Activated CD4-positive, alpha-beta memory T cell treated with anti-CD3 and anti-CD28 coated beads, Interleukin-2, amount 10 ng/mL, durations not matched to agents 7 days and 5 days (primary cell): ENCODE measurements at places on chromosomes 12 and 14. TPM values are rescaled to one million over a fixed set of nuclear protein-coding genes. Genes with fewer than 3 reads are reported as not detected.

DNA sequence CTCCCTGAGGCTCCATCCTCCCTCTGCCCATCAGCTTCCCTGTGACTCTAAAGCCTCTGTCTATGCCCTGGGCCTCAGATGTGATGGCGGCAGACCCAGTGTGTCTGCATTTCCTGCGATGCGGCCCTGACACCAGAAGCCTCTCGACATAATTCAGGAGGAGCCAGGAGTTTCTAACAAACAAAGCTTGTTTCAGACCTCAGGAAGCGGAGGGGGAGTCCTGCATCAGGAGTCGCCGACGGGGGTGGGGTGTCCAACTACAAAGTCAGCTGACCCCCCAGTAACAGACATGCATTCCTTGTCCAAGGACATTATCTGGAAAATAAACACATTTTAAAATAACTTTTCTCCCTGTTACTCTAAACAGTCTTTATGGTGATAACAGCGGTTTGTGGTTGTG lies 167.5 kb downstream of the DPF3 start:
- DNase-seq: no peak
- no peak overlapping the region for H3K4me3 ChIP-seq
- H3K36me3 ChIP-seq: peaks cover 31% of the 10 kb centered on the region

DNA sequence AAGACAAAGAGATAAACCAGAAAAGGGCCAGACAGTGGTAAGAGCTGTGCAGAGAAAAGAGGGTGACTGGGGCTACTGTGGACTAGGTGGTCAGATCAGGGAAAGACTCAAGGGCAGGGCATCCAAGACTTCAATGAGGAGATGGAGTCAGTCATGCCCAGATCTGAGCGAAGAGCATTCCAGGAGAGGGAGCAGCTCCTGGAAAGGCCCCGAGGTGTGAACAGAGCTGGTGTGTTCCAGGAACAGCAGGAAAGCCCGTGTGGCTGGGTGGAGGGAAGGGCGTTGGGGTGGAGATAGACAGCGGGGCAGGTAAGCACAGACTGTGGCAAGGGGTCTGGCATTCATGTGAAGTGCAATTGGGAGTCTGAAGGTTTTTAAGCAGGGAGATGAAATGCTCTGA lies 16.8 kb downstream of the TTC7B start:
- DNase-seq: no peak
- no peak overlapping the region for H3K27ac ChIP-seq
- no peaks in the 10 kb centered on the region for H3K36me3 ChIP-seq
- peaks cover 27% of the 10 kb centered on the region for H3K4me1 ChIP-seq

DNA sequence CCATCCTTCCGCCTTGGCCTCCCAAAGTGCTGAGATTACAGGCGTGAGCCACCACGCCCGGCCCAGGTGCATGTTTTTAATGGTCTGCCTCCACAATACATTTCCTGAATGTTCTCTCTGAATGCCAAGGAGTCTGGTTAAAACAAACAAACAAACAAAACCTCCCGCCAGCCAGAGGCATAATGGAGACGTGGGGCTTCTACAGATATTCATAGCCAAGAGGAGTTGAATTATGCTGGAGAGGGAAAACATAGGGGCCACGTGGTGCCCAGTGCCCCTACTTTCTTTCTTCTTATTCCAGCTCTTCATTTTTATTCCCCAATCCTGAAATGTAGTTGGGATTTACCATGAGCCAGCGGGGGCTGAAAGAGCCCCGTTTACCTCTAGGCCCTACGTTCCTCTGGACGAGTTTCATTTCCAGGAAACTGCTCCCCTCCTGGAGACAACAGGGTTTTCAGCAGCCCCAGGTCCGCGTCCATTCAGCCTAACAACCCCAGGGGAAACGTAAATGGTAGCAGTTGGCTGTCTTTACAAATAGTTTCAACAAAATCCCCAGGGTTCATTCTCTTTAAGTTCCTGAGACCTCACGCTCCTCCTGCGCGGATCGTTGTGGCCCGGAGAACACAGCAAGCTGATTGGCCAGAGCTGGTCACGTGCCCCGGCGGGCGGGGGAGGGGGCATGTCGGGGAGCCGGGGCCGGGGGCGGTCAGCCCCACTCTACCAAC lies 108.5 kb upstream of the ESRRB start:
- no peak overlapping the region for H3K27ac ChIP-seq
- no peak for DNase-seq
- H3K27me3 ChIP-seq: peaks cover 6% of the 10 kb centered on the region

GRCh38 chr14:61380984-61381383 lies 59.6 kb downstream of the PRKCH start:
- DNase-seq: no peak
- H3K27ac ChIP-seq: no peak overlapping the region
- H3K27me3 ChIP-seq: no peaks in the 10 kb centered on the region

- no peaks in the 10 kb centered on the region for H3K36me3 ChIP-seq
- no peak for DNase-seq
- peaks cover 1% of the 10 kb centered on the region for H3K27me3 ChIP-seq
- no peak overlapping the region for H3K4me3 ChIP-seq
- H3K4me1 ChIP-seq: no peaks in the 10 kb centered on the region
- no peak overlapping the region for H3K27ac ChIP-seq
Observed at GRCh38 chr12:2095878-2096277, 43.1 kb downstream of the CACNA1C start.

- H3K27me3 ChIP-seq: no peaks in the 10 kb centered on the region
- peaks cover 19% of the 10 kb centered on the region for H3K4me1 ChIP-seq
- no peak for DNase-seq
- H3K27ac ChIP-seq: no peak overlapping the region
Observed at GRCh38 chr12:121774968-121775474, 18.5 kb downstream of the RHOF start.

DNA sequence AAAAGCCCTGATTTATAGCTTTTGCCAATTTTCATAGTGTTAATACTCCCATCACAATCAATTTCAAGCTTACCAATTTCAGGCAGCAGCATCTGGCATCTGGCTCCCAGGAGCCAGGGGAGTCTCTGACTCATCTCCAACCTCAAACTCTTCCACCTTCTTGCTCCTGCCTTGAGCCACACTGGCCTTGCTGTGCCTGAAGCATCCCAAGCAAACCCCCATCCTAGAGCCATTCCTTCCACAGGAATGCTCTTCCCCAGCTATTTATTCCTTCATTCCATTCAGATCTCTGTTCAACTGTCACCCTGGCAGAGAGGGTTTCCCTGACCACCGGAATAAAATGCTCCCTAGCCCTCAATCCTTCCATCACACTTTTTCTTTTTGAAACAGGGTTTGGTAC lies 13.9 kb upstream of the PPP1CC start:
- H3K4me3 ChIP-seq: no peak overlapping the region
- DNase-seq: no peak
- H3K36me3 ChIP-seq: no peaks in the 10 kb centered on the region
- H3K27me3 ChIP-seq: no peaks in the 10 kb centered on the region

DNA sequence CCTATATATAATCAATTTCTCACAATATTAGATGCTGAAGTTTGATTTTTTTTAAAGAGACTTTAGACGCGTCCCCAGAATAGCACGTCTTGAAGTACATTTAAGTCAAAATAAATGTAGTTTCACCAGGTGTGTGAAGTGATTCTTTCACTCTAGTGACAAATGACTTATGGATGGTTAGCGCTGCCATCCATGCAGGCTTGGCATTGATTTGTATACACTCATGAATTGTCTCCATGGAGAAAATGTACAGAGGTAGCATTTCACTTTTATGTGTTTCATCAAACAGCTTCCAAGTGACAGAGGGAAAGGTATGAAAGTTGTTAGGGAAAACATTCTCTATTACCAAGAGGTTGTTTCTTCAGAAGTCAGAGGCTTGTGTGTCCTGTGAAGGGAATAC lies 360.8 kb downstream of the PDZRN4 start:
- H3K36me3 ChIP-seq: no peaks in the 10 kb centered on the region
- no peaks in the 10 kb centered on the region for H3K27me3 ChIP-seq
- H3K27ac ChIP-seq: no peak overlapping the region

- H3K36me3 ChIP-seq: no peaks in the 10 kb centered on the region
- DNase-seq: no peak
- peaks cover 2% of the 10 kb centered on the region for H3K27me3 ChIP-seq
- no peak overlapping the region for H3K4me3 ChIP-seq
Observed at GRCh38 chr14:52046376-52046917, 22.4 kb downstream of the NID2 start.

DNA sequence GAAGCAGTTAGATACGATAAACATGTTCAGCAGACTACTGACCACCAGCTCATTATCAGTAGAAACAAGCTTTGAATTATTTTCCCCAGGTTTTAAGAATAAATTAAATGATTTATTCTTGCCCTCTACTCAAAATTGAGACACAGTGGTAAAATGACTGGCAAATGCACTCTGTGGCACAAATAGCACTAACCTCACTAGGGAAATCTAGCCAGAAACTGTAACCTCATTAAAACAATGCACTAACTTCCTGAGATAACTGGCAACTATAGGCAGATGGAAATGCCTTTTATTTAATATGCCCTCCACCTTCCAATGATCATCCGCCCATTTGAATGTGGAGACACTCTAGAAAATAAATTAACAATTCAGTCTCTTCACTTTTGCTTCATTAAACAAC lies 33.2 kb downstream of the CPNE8 start:
- H3K36me3 ChIP-seq: peaks cover 4% of the 10 kb centered on the region
- no peaks in the 10 kb centered on the region for H3K4me1 ChIP-seq
- H3K27me3 ChIP-seq: no peaks in the 10 kb centered on the region
- no peak for DNase-seq
- no peak overlapping the region for H3K27ac ChIP-seq
- no peak overlapping the region for H3K4me3 ChIP-seq

DNA sequence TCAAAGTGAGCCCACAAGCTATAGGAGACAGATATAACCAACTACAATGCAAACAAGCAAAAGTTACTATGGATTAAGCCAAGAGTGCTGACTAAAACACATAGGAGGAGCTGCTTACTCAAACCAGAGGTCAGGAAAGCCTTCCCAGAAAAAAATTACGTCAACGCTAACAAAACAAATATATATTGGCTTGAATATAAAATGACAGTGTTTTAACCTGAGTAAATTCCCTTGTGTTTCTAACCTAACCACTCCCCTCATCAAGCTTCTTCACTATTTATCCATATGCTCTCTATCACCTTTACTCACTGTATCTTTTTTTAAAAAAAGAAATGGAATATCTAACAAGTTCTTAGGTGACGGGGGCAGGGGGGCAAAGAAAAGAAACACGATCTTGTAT lies 115.9 kb downstream of the MED13L start:
- no peak overlapping the region for H3K27ac ChIP-seq
- no peak overlapping the region for H3K4me3 ChIP-seq
- H3K4me1 ChIP-seq: peaks cover 29% of the 10 kb centered on the region
- no peaks in the 10 kb centered on the region for H3K36me3 ChIP-seq

- H3K36me3 ChIP-seq: peaks cover 4% of the 10 kb centered on the region
- no peak overlapping the region for H3K27ac ChIP-seq
- no peak for DNase-seq
- peaks cover 33% of the 10 kb centered on the region for H3K4me1 ChIP-seq
- H3K4me3 ChIP-seq: no peak overlapping the region
- no peaks in the 10 kb centered on the region for H3K27me3 ChIP-seq
Observed at GRCh38 chr12:46659032-46659650, 166.7 kb downstream of the SLC38A4 start.

GRCh38 chr12:57852620-57853500 lies 6.3 kb upstream of the CTDSP2 start:
- peaks cover 55% of the 10 kb centered on the region for H3K27me3 ChIP-seq
- no peaks in the 10 kb centered on the region for H3K36me3 ChIP-seq
- no peak for DNase-seq
- no peak overlapping the region for H3K4me3 ChIP-seq
- H3K27ac ChIP-seq: no peak overlapping the region

GRCh38 chr14:96095581-96096476 lies 56.7 kb downstream of the C14orf132 start:
- H3K4me1 ChIP-seq: no peaks in the 10 kb centered on the region
- H3K36me3 ChIP-seq: no peaks in the 10 kb centered on the region
- DNase-seq: no peak
- no peak overlapping the region for H3K27ac ChIP-seq
- H3K4me3 ChIP-seq: no peak overlapping the region

GRCh38 chr14:62847168-62847567 lies 198.1 kb downstream of the KCNH5 start:
- H3K4me3 ChIP-seq: no peak overlapping the region
- H3K4me1 ChIP-seq: no peaks in the 10 kb centered on the region
- no peaks in the 10 kb centered on the region for H3K27me3 ChIP-seq
- H3K36me3 ChIP-seq: no peaks in the 10 kb centered on the region
- no peak for DNase-seq

DNA sequence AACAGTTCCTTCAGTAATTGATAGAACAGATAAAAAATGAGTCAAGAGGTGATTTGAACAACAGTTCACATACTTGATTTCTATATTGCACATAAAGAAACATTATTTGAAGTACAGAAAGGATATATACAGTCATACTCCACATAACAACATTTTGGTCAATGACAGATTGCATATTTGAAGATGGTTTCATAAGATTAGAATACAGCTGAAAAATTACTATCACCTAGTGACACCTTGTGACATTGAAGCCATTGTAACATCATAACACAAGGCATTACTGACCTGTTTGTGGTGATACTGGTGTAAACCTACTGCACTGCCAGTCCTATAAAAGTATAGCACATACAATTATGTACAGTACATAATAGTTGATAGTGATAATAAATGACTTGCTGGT lies 43.1 kb upstream of the ABCC9 start:
- H3K27me3 ChIP-seq: peaks cover 9% of the 10 kb centered on the region
- no peak overlapping the region for H3K4me3 ChIP-seq

Gene AKAP6
- total RNA-seq: 1.1 TPM

Gene COPZ1
- total RNA-seq: 130 TPM

Gene SLC15A5
- not detected for total RNA-seq

Gene ADAMTS20
- not detected for total RNA-seq

Gene PIWIL1
- total RNA-seq: not detected

Gene CMTM5
- total RNA-seq: not detected

Gene NPAS3
- total RNA-seq: not detected
